Lower lobe of right lung (tissue), 2 donors: ENCODE measurements at places on chromosomes 2 and 18. TPM values are rescaled to one million over a fixed set of nuclear protein-coding genes. Genes with fewer than 3 reads are reported as not detected.

GRB14 gene
- 4.6 TPM for total RNA-seq

TMEM178A gene
- 3.2 TPM for total RNA-seq

STPG4 gene
- total RNA-seq: 0.77 TPM

C2orf69 gene
- 12.5 TPM for total RNA-seq

FSIP2 gene
- 0.27 TPM for total RNA-seq

RGPD8 gene
- 16.0 TPM for total RNA-seq

KLHL30 gene
- total RNA-seq: 0.71 TPM

SIX2 gene
- 0.38 TPM for total RNA-seq

PROKR1 gene
- not detected for total RNA-seq

NT5DC4 gene
- 0.53 TPM for total RNA-seq

DYNAP gene
- total RNA-seq: not detected

HJURP gene
- total RNA-seq: 1.5 TPM

PLGLB1 gene
- total RNA-seq: 2.7 TPM

RFX8 gene
- total RNA-seq: not detected

ASXL3 gene
- total RNA-seq: 1.4 TPM

SGPP2 gene
- 23.9 TPM for total RNA-seq

LRP2 gene
- total RNA-seq: 47.8 TPM

IL18R1 gene
- total RNA-seq: 27.5 TPM

COL4A4 gene
- total RNA-seq: 24.3 TPM

CXCR1 gene
- total RNA-seq: 10.4 TPM

MAP3K19 gene
- 7.2 TPM for total RNA-seq

C2orf78 gene
- total RNA-seq: not detected

FEV gene
- total RNA-seq: not detected

DPYSL5 gene
- not detected for total RNA-seq

SLC30A3 gene
- 0.80 TPM for total RNA-seq

OBSL1 gene
- total RNA-seq: 49.4 TPM

HSPD1 gene
- 150 TPM for total RNA-seq

SPEG gene
- total RNA-seq: 6.5 TPM

CNTNAP5 gene
- total RNA-seq: not detected

RABL2A gene
- 28.9 TPM for total RNA-seq

C2orf72 gene
- total RNA-seq: 0.97 TPM

UBE2F gene
- 59.5 TPM for total RNA-seq

DOK6 gene
- total RNA-seq: 3.2 TPM

NT5C1B gene
- not detected for total RNA-seq

ECEL1 gene
- 1.0 TPM for total RNA-seq

CROCC2 gene
- 3.4 TPM for total RNA-seq

ATP5F1A gene
- total RNA-seq: 238 TPM

C1GALT1C1L gene
- 0.44 TPM for total RNA-seq

DYSF gene
- total RNA-seq: 41.2 TPM

SNED1 gene
- 36.2 TPM for total RNA-seq

GBX2 gene
- total RNA-seq: not detected

DYNC1I2 gene
- total RNA-seq: 77.2 TPM

PROC gene
- not detected for total RNA-seq

CCDC141 gene
- 40.5 TPM for total RNA-seq

KCNK3 gene
- total RNA-seq: 26.8 TPM

DHX57 gene
- 15.5 TPM for total RNA-seq

ERBB4 gene
- total RNA-seq: 25.3 TPM

CTAGE1 gene
- total RNA-seq: not detected

IGFBP2 gene
- 37.7 TPM for total RNA-seq
